Thoracic aorta endothelial cell (primary cell): ENCODE measurements at places on chromosomes 5 and 9. TPM values are rescaled to one million over a fixed set of nuclear protein-coding genes. Genes with fewer than 3 reads are reported as not detected.

Gene SHC3
- 1.7 and 9.4 TPM in 2 replicates for total RNA-seq

Gene SLC4A9
- not detected in 2 replicates for total RNA-seq

Gene FAXDC2
- total RNA-seq: 3.6 and 4.1 TPM in 2 replicates

Gene TBC1D2
- 5.2 and 6.9 TPM in 2 replicates for total RNA-seq

Gene C9orf153
- 0.22 and 0.27 TPM in 2 replicates for total RNA-seq

Gene OR1N1
- total RNA-seq: not detected in 2 replicates

Gene WDR38
- not detected in 2 replicates for total RNA-seq

Gene CCDC171
- 2.1 and 2.9 TPM in 2 replicates for total RNA-seq

Gene WNK2
- under 0.01 and 0.07 TPM in 2 replicates for total RNA-seq

Gene PCDHGA7
- 0.65 and 2.0 TPM in 2 replicates for total RNA-seq

Gene WNT8A
- total RNA-seq: not detected in 2 replicates

Gene PLAC8L1
- total RNA-seq: not detected in 2 replicates

Gene NTRK2
- total RNA-seq: under 0.01 TPM in 1 of 2 replicates, not detected in the other

Gene SKP2
- total RNA-seq: 52.9 and 72.5 TPM in 2 replicates

Gene IL13
- not detected in 2 replicates for total RNA-seq

Gene TPM2
- total RNA-seq: 122 and 178 TPM in 2 replicates

Gene PCDHGA11
- total RNA-seq: 12.5 and 13.6 TPM in 2 replicates

Gene CEL
- 0.14 and 0.53 TPM in 2 replicates for total RNA-seq

Gene SCAI
- total RNA-seq: 12.2 and 13.8 TPM in 2 replicates

Gene WDR31
- 0.50 and 0.53 TPM in 2 replicates for total RNA-seq

Gene ARL14EPL
- total RNA-seq: 0.07 and 0.27 TPM in 2 replicates
